Activated CD4-positive, alpha-beta T cell treated with anti-CD3 and anti-CD28 coated beads, Interleukin-2, amount 50 U/mL, for 24 hours (primary cell): ENCODE measurements at places on chromosomes 3 and 15.

GRCh38 chr15:69652751-69653305, 200.2 kb downstream of the RPLP1 start:
- DNase-seq, result no peak

DNA sequence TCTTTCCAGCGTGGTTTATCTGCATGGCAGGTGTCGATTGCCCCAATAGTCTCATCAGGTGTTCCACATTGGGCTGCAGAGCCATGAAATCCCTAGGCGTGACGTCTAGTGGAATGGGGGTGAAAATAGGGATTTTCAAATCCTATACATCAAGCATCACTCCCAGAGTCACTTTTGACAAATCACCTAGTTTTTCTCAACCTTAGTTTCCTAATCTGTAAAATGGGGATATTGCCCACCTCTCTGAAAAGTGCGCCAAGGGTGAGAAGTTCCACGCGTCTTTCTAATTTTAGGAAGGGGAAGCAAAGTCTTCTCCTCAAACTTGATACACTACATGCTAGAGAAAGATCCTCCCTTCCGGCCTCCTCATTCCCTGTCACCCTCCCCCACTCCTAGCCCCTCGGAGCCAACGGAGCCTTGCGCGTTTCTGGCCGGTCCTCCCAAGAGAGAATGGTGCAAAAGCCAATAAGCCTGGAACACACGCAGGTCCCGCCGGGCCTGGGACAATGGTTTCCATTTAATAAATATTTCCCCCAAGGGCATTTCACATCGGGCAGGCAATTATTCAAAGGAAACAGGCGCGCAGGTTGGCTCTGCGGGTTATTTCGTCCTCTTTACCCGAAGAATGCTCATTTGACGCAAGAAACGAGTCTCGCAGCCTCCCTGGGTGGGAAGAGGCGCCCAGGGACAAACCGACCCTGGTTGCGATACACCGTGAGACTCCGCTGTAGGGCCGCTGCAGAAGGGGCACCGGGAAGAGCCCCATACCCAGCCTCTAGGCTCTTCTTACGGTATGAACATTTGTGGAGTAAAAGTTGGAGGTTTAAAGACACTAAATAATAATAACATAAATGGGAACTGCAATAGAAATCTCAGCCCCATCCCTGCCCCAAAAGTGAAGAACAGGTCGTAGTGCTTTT, 1.2 kb upstream of the SOX14 start:
- DNase-seq, result no peak

DNA sequence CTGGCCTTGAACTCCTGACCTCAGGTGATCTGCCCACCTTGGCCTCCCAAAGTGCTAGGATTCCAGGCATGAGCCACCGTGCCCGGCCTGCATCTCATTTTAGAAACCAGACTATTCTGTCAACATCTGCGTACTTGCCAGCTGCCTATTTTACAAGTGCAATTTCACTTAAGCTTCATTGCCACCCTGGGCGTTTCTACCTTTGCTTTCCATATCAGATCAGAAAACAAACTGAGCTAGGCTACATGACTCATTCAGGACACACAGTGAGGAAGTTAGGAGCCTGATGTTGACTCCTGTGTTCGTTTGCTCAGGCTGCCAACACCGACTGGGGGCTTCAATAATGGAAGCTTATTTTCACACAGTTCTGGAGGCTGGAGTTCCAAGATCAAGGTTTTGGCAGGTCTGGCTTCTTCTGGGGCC, 42.3 kb upstream of the KLHL25 start:
- DNase-seq, result no peak

GRCh38 chr3:190718671-190719070, 143.8 kb downstream of the GMNC start:
- no peak for DNase-seq

DNA sequence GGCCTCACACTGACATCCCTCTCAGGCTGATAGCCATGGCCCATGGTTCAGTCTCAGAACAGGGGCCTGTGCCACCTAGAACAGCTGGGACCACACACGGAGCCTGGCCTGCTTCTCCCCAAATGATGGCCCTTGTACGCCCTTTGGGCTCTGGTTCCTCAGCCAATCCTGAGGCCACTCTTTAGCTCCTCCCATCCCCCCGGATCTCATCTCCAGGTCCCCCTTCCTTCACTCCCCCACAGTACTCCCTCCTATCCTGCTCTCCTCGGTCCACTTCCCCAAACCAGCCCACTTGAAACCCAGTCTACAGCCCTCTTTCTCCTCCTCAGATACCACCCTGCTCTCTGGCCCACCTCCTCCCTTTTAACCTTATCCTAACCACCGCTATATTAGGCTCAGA, 17.8 kb upstream of the ZFYVE19 start:
- DNase-seq, result no peak

- DNase-seq, result no peak
These were observed 92.4 kb upstream of the TSC22D2 start for GRCh38 chr3:150315721-150316120.

DNA sequence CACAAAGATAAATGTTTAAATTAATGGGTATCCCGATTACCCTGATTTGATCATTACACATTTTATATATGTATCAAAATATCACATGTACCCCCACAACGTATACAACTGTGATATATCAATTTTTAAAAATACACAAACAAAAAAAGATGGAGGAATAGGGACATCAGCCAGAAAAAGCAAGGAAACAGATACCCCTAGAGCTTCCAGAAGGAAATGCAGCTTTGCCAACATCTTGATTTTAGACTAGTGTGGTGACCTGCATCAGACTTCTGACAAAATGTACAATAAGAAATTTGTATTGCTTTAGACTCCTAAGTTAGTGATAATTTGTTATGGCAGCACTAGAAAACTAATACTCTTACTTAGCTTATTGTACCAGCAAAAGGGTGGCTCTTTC, 483.8 kb downstream of the TUSC7 start:
- no peak for DNase-seq

DNA sequence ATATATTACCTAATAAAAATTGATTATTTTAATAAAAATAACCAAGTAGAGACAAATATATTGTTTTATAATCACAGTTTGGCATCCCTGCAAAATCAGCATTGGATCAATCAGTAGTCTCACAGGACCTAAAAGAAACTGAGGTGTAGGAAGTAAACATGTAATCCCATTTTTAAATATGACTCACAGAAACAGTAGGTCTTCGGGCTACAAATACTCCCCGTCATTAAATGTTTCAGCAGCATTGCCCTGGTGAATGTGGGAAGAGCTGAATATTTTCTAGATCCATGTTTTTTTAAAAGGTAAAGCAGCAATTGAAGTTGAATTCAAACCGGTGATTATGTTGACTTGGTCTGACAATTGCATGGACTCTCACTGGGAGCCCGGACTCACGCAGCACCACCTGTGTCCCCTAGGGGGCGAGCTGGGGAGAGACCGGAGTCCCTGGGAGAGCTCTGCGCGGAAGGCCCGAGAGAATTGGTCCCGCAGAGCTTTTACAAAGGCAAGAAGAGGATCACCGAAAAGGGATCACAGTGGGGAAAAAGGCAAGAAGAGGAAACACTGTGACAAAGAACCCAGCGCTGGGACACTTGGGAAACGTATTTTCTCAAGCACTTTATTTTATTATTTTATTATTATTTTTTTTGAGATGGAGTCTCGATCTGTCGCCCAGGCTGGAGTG, 17.2 kb upstream of the USP3 start:
- DNase-seq, result peak; percentile 77

DNA sequence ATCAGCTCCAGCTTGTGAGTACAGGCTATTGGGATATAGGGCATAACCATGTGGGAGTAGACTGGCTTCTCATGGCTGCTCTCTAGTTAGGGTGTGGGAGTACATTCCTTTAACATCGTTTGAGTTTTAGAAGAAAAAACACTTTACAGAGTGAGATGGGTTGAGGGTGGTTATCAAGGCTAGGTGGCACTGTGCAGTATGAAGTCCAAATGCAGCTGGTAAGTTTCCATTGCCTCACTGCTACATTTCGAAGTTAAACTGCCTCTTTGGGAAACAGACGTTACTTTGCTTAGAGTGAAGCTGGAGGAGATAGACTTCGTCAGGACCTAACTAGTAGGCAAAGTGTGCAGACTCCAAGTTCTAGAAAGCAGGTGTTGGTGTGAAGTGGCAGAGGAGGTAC, 192.4 kb downstream of the SQOR start:
- no peak for DNase-seq

GRCh38 chr15:97071668-97072067, 741.2 kb downstream of the NR2F2 start:
- DNase-seq, result no peak

GRCh38 chr3:108293858-108294257, 2.5 kb upstream of the HHLA2 start:
- no peak for DNase-seq

GRCh38 chr3:27714146-27714526, 8.0 kb downstream of the EOMES start:
- no peak for DNase-seq

DNA sequence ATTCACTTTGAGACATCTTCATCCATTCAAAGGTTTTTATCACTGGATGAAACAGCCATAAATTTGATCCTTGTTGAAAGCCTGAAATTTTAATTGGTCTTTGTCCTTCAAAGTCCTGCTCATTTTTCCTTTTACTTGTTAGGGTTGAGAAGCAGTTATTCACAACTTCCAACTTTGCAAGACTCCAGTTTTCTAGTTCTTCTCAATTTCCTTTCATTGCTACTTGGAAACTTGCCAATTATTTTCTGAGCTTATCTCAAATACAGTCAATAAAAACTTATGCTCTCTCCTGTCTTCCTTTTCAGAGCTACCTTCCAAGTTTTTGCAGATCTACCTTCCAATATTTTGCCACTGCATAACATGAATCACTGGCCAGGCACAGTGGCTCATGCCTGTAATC, 23.7 kb upstream of the CD276 start:
- DNase-seq, result no peak

DNA sequence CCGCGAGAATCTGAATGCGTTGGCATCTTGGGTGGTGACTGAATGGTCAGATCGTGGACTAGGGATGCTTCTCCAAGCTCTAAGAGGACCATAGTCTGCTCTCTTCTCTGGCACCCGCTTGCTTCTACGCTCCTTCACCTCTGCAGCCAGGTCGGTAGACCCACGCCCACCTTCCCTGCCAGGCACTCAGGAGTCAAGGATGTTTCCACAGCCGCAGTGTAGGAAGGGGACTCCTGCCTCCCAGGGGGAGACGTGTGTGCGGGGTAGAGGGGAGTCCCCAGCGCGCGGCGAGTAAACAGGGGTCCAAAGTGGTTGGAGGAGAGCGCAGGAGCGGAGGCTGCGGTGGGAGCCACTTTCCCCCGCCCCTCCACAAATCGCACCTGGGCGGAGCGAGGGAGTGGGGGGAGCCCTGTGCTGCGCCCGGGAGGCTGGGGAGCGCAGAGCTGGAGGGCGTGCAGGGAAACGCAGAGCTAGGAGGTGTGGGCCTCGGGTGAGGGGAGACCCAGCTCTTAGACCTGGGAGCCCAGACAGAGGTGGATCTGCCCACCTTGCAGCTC, 1.7 kb downstream of the LRRC3B start:
- no peak for DNase-seq

- DNase-seq, result peak; percentile 17
These were observed 35.7 kb downstream of the NGRN start for GRCh38 chr15:90300988-90301706.

DNA sequence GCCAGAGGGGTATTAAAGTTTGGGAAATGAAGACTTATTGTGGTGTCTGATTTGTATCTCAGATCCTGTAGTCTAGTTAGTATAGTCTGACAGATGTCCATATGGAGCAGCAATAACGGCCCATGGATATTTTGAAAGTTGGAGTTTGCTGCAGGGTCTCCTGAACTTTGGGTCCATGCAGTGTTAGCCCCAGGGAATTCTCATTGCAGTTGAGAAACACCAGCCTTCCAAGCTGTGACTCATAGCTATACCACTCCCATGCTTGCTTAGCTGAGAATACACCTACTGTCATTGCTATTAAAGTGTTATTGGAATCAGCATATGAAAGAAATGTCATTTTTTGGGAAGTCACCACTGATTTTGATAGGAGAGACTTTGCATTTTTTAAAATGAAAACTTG, 29.2 kb downstream of the TMOD2 start:
- DNase-seq, result no peak

DNA sequence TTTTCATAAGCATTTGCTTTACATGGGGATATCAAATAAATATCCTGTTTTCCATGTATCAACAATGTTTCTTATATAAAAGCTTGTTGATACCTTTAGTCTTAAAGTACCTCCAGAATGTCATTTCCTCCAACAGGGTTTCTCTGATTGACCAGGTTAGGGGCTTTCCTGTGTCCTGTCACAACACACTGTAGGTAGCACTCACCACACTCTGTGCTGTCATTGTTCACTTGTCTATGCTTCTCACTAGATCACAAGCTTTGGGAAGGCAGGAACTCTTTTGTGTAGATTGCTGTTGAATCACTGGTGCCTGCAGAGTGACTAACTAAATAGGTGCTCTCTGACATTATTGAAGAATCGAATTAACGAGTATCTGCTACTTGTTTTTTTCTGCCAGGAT, 49.8 kb downstream of the USP50 start:
- no peak for DNase-seq

GRCh38 chr3:160697637-160698380, 20.8 kb downstream of the ARL14 start:
- DNase-seq, result no peak

- no peak for DNase-seq
These were observed 124.7 kb upstream of the TSPAN3 start for GRCh38 chr15:77195586-77195985.

GRCh38 chr15:67732671-67733374, 92.5 kb upstream of the SKOR1 start:
- DNase-seq, result no peak

- DNase-seq, result no peak
These were observed 20.3 kb downstream of the CAND2 start for GRCh38 chr3:12816521-12817342.

- DNase-seq, result no peak
These were observed 88.8 kb upstream of the HES1 start for GRCh38 chr3:194046995-194047645.

- no peak for DNase-seq
These were observed 4.5 kb downstream of the ARL8B start for GRCh38 chr3:5126586-5126985.

DNA sequence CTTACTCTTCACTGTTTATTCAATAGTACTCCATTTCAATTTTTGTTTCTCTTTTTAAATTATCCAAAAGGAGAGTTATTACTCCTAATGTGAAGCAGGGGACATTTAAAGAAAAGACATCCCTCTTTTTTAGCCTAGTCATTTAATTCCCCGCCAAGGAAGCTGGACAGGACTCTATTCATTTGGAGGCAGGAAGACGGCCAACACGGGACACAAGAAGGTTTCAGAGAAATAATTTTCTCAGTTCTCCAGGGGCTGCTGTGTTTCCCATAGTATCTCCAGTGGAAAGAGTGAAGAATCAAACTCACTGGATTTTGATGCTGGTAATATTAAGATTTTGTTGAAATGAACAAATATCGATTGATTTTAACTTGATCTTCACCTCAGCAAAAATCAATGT, 833.7 kb downstream of the ROBO2 start:
- DNase-seq, result no peak

- DNase-seq, result no peak
These were observed 68.7 kb downstream of the TP63 start for GRCh38 chr3:189699885-189700284.
